ENCODE measurements at places on chromosomes 2 and 18. TPM values are rescaled to one million over a fixed set of nuclear protein-coding genes. Genes with fewer than 3 reads are reported as not detected.

Gene KCNG3
- 0.28 TPM for total RNA-seq

DNA sequence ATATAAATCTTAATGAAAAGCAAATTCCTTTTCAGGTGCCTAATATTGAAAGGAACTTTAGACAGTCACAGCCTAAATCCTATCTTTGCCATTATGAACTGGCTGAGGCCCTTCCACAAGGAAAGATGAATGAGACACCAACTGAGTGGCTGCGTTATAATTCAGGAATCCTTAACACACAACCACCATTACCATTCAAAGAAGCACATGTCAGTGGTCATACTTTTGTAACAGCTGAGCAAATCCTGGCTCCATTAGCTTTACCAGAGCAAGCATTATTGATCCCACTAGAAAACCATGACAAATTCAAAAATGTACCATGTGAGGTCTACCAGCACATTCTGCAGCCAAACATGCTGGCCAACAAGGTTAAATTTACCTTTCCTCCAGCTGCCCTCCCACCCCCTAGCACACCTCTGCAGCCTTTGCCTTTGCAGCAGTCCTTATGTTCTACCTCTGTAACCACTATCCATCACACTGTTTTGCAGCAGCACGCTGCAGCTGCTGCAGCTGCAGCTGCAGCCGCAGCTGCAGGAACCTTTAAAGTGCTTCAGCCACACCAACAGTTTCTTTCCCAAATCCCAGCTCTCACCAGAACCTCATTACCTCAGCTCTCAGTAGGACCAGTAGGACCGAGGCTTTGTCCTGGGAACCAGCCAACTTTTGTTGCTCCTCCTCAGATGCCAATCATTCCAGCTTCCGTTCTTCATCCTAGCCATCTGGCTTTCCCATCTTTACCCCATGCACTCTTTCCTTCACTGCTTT is 340.1 kb downstream of the ZNF804A start:
- H3K27ac ChIP-seq: no peak overlapping the region
- no peak overlapping the region for H3K4me3 ChIP-seq
- H3K4me1 ChIP-seq: no peaks in the 10 kb centered on the region
- H3K27me3 ChIP-seq: no peaks in the 10 kb centered on the region

Gene C2orf80
- 6.4 TPM for total RNA-seq

Gene RMDN2
- total RNA-seq: 14.6 TPM

Gene MROH2A
- total RNA-seq: not detected

All from spinal cord (tissue), 10 donors.